ENCODE measurements at places on chromosomes 5 and 9.

GRCh38 chr9:98612061-98612752 lies 96.5 kb downstream of the GABBR2 start:
- no peak for DNase-seq

DNA sequence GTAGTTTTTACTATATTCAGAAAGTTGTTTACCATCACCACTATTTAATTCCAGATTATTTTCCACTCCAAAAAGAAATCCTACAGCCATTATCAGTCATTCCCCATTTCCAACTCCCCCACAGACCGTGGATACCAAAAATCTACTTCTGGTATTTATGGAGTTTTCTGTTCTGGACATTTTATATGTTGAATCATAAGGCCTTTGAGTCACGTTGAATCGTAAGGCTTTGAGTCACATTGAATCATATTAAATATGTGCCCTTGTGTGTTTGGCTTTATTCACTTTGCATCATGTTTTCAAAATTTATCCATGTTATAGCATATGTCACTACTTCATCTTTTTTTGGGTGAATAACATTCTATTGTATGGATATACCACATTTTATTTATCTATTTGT lies 454.1 kb upstream of the NUDT12 start:
- no peak for DNase-seq

DNA sequence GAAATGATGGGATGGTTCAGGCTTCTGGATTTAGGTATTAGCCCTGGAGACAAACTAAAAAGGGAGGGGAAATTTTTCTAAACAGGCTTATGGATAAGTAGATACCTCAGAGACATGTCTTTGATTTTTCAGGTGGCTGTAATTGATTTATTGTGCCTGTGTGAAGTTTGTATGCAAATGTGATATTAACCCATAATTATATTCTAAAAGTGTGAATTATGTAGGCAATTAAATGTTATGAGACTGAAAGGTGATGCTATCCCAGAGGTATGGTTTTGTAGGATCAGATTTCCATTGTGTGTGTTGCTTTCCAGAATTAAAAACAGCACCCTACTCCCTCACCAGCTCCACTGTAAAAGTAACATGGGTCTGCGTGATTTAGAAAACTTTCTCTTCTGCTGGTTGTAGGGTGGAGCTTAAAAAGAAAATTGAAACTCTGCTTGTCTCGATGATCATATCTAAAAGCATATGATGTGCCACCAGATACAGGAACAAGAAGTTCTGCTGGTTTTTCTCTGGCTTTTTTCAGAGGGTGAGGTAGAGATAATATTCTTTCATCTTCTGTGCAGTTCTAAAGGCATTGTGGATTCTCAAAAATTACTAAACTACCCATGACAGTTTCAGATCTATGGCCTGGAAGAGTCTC lies 71.8 kb upstream of the TAF11L2 start:
- DNase-seq = no peak

GRCh38 chr9:78325343-78325742 lies 28.4 kb downstream of the PSAT1 start:
- DNase-seq = no peak

- DNase-seq = no peak
These were observed 108.0 kb upstream of the DPYSL3 start for GRCh38 chr5:147617711-147618350.

DNA sequence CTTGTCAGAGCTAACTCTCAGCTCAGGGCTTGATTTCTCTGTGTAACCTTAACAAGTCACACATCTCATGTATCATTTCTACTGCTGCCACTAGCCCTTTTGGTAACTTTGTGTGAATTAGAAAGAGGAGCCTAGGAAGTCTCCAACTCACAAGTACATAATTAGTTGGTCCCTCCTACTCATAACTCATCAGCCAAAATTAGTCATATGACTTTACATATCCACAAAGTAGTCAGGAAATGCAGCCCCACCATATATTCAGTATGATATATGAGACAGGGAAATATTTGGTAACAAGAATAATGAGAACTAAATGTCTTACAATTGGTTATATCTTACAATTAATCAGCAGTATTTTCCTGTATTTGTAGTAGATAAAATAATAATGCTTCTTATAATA lies 250.2 kb downstream of the SH3GL2 start:
- DNase-seq = no peak

- DNase-seq = no peak
These were observed 117.1 kb downstream of the NUDT12 start for GRCh38 chr5:103445426-103446035.

GRCh38 chr5:55051357-55051756 lies 27.3 kb downstream of the GZMK start:
- no peak for DNase-seq

DNA sequence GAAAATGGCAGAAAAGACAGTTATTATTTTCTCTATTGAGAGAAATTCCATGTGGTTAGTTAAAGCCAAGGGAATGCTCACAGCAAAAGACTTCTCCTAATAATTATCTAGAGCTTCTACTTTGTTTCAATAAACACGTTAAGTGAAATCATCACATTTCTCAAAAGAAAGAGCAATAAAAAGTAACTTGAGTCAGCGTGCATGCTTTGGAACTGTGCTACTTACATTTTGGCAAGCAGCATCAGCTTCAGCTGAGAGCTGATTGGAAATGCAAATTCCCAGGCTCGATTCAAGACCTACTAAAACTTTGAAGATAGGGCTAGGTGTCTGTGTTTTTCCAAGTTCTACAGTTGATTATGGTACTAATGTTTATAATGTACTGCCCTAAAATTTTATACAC lies 132.1 kb downstream of the CDH18 start:
- no peak for DNase-seq

DNA sequence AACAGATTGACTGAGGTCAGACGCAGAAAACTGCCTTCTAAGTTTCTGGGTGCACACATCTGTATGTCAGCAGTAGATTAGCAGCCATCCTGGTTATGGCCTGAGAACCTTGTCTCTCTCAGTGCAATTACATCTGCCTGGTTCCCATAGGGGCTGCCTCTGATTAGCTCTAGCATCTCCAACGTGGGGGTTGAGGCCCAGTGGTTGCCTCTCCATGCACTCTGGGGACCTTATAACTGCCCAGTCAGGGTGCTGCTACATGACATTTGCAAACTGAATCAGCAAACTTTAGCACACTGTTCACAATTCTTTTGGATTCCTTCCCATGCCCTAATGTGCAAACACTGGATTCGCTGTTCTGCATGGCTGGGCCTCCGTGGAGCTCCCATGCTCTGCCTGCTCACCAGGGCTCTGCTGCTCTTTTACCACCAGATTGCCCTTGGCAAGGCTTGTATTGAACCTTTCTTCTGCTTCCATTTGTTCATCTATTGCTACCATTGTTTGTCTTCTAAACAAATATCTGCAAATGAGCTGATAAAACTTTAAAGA lies 36.2 kb downstream of the SNX18 start:
- no peak for DNase-seq

- DNase-seq = no peak
These were observed 779.9 kb upstream of the CDH6 start for GRCh38 chr5:30413540-30413939.

DNA sequence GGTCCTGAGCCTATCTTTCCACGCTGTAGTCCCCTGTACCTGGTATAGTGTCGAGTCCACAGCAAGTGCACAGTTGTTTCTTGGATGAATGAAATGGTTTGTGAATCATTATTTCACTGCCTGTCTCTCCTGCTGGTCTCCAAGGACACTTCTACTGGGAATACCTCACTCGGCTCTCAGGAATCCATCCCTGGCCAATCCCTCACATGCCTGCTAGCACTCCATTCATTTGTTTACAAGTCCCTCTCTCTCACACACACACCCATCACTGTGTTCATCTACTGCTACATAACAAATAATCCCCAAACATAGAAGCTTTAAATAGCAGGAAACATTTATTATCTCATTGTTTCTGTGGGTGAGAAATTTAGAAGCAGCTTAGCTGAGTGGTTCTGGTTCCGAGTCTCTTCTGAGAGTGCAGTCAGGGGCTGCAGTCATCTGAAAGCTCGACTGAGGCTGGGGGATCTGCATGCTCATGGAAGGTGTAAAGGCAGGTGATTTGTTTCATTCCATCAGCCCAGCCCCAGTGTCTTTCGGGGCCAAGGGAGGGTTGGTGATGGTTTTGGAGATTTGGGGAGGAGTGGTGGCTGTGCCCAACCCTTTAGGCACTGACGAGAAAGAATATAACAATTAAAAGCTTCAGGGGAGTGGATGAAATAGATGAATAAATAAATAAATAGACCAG lies 132.7 kb upstream of the IER5L start:
- DNase-seq = no peak
